Left renal pelvis (tissue), 4 donors: ENCODE measurements at places on chromosomes 13 and 19. TPM values are rescaled to one million over a fixed set of nuclear protein-coding genes. Genes with fewer than 3 reads are reported as not detected.

Gene IL17D
- 19.4 TPM for polyA plus RNA-seq

Gene SMIM44
- polyA plus RNA-seq, result not detected

Gene VSTM2B
- polyA plus RNA-seq, result 0.79 TPM

Gene KLK14
- 0.67 TPM for polyA plus RNA-seq

Gene NLRP7
- polyA plus RNA-seq, result not detected

Gene PODNL1
- 0.86 TPM for polyA plus RNA-seq

Gene RFX1
- 10.9 TPM for polyA plus RNA-seq

Gene SHC2
- 24.6 TPM for polyA plus RNA-seq

Gene FLT1
- polyA plus RNA-seq, result 14.0 TPM

Gene KLK1
- 1.5 TPM for polyA plus RNA-seq

Gene PCDH17
- 19.1 TPM for polyA plus RNA-seq

Gene ZNF606
- polyA plus RNA-seq, result 20.2 TPM

Gene TPP2
- polyA plus RNA-seq, result 50.1 TPM

Gene GEMIN7
- 16.6 TPM for polyA plus RNA-seq

Gene KEAP1
- 77.2 TPM for polyA plus RNA-seq

Gene CAMSAP3
- 14.6 TPM for polyA plus RNA-seq

Gene FGF21
- not detected for polyA plus RNA-seq

Gene UNC13A
- 0.17 TPM for polyA plus RNA-seq

Gene AP1M2
- polyA plus RNA-seq, result 60.2 TPM

Gene RNF225
- not detected for polyA plus RNA-seq
